Neural progenitor cell (in vitro differentiated cells): ENCODE measurements at places on chromosomes 13 and 19. TPM values are rescaled to one million over a fixed set of nuclear protein-coding genes. Genes with fewer than 3 reads are reported as not detected.

DNA sequence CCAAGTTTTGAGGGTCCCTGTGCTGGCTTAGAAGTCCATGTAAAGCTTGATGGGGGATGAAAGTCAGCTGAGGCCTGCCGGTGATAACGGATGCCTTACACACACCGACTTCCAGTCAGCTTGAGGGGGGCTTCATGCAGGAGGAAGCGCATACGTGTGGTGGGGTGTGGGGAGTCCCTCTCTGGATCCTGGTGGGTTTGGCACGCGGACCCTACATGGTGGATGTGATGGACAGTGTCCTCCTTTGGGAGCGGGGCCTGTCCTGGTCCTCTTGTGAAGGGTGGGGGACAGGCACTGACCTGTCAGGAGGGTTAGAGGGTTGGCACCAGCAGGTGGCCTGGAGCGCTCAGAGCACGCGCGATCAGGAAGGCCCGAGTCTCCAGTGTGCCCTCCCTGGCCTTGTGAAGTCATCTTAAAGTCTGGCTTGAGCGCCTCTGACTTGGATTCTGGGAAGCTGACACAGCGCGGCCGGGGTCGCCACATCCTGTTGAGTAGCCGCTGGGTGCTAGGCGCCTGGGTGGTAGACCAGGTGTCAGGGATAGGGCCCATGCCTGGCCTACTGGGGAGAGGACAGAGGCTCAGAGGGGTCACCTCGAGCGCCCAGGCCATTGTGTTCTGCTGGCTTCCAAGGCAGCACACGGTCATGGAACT is 2.9 kb downstream of the DAZAP1 start:
- DNase-seq = no peak

- DNase-seq = peak; percentile 50
Observed at GRCh38 chr13:73767747-73768315, 366.4 kb downstream of the KLF12 start.

DNA sequence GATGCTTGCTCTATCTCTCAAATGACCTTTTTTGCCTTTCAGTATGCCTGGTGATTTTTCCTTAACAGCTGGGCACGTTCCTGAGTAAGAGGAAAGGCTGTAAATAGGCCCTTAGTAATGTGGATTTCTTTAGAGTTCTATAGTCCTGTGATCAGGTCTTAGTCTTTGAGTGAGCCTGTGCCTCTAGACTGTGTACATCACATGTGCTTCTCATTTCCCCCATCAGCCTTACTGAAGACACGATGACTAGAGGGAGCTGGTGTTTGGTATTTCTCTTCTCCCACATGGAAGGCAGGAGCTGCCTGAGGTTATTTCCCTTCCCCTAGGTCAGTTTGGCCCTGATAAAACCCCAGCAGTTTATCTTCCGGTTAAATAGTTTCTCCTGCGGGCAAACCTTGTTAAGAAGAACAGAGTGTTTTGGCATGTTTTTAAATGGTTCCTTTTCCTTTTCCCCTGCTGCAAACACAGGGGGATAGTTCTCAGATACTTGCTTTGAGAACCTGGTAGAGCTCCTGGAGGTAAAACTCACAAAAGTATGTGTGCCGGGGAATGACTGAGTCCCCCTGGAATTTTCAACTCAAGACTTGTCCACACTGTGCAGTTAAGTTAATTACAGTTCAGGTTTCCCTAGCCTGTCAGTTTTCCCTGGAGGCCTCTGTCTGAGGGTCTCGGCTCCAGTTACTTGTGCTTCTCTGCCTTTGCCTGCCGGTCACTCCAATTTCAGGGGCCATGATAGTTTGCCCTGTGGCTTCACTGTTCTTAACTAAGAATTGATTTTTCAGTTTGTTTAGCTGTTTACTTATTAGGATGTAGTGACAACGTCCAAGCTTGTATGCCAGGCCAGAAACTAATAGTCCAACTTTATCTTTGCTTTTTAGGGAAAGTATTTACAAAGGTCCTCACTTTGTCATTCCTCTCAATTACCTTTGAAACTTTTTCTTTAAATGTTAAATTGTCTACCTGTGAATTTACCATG is 94.4 kb downstream of the URI1 start:
- DNase-seq = no peak

GRCh38 chr19:55986487-55986886 is at the start of gene NLRP5:
Gene NLRP5, plus strand, starts transcription at chr19:55986775.
- DNase-seq = no peak

DNA sequence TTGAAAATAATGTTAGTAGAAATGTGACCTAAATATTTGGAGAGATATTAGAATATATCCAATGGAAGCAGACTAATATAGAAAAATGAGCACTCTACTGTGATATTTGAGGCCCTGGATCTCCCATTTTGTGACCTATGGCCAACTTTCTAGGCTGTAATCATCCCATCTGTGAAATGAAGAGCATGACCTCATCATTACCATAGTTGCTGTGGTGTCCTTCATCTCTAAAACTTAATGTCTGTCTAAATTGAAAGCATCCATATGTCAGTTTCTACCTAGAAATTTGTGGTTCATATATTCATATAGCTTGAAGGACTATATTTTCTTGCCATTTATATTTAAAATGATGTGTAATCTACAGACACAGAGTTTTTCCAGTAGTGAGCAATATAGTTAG is 41.6 kb downstream of the PAN3 start:
- DNase-seq = no peak

GRCh38 chr19:6610934-6611852 is 20.2 kb upstream of the CD70 start:
- no peak for DNase-seq

DNA sequence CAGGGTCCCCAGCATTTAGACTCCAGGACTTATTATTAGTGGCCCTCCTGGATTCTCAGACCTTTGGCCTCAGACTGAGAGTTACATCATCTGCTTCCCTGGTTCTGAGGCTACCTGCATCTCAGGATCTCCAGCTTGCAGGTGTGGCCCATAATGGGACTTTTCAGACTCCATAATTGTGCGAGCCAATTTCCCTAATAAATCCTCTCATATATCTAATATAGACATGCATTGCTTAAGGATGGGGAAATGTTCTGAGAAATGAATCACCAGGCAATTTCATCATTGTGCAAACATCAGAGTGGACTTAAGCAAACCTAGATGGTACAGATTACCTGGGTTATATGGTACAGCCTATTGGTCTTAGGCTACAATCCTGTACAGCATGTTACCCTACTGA is 116.5 kb upstream of the FBXL3 start:
- no peak for DNase-seq

DNA sequence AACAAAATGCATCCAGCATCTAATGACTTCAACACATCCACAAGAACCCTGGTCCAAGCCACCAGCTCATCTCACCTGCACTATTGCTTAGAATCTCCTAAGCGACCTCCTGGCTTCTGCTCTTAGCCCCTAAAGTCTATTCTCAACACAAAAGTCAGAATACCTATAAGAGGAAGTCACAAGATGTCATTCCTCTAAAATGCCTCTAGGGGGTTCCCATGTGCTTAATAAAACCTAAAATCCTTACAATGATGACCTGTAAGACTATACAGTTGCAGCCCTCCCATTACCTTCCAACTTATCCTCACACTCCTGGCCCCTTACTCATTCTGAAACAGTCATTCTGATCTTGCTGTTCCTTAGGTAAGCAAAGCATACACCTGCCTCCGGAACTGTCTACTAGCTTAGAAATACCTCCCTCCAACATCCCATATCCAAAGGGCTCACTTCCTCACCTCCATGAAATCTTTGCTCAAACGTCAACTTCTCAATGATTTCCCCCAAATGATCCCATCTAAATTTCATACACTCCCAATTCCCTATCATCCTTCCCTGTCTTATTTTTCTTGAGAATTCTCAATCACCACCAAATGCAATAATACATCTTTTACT is 10.0 kb downstream of the ATP7B start:
- peak; percentile 46 for DNase-seq

- DNase-seq = no peak
Observed at GRCh38 chr13:32895296-32895695, 120.9 kb upstream of the KL start.

DNA sequence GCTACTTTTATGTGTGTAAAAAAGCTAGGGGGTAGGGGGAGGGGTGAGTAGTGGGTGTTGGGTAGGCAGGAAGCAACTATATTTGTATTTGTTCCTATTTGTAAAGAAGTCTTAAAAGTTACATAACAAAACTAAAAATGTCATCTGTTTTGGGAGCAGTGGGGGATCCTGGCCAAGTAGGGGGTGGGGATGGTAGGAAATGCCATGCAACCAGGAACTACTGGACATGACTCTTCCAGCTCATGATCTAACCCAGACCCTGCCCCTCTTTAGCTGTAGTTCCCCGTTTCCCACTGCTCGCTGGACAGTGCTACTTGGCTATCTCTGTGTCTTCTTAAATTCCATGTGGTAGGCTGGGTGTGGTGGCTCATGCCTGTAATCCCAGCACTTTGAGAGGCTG is 3.2 kb downstream of the GTF3A start:
- DNase-seq = no peak

DNA sequence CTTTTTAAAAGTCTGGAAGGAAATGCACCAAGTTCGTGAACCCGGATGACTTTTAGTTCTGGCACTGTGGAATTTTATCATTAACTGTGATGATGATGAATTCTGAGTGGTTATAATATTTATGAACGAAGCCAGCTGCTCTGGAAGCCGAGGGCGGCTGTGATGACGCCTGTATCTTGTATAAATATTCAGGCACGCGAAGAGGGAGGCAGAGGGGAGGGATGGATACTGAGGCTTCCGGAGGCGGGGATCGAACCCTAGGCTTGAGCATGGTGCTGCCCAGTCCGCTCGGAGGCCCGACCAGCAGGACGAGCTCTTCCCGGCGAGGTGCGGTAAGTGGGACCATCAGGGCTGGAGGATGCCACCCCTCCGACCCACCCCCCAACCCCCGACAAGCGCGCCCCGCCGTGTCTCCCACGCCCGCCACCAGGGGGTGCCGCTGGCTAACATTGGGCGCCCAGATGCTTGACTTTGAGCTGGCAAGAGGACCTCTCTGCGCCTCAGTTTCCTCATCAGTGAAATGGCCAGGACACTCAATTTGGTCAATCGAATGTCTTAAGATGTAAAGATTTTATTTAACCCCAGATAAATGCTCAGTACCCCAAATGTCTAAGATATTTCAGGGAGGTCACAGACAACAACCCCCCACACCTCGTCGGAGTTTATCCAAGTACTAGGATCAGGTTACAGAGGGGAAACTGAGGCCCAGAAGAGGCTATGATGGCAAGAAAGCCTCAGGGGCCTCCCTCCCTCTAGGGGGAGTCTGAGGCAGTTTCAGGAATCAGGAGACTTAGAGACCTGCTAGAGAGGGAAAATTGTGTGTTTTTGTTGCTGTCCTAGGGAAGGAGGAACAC is 4.5 kb upstream of the RAB3A start:
- DNase-seq = peak; percentile 57

- no peak for DNase-seq
Observed at GRCh38 chr13:102933122-102933521, 87.3 kb downstream of the ERCC5 start.

DNA sequence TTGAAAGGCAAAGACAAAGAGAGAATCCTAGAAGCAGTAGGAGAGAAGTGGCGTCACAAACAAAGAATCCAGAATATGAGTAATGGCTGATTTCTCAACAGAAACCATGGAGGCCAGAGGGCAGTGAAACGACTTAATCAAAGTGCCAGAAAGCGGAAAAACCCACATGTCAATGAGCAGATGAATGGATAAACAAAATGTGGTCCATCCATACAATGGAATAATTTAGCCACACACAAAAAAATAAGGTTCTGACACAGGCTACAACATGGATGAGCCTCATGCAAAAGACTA is 52.2 kb upstream of the RANBP3 start:
- DNase-seq = no peak

GRCh38 chr19:44927746-44928145 is 13.3 kb downstream of the APOC1 start:
- no peak for DNase-seq

- no peak for DNase-seq
Observed at GRCh38 chr19:46126086-46126580, 1.6 kb upstream of the IGFL3 start.

DNA sequence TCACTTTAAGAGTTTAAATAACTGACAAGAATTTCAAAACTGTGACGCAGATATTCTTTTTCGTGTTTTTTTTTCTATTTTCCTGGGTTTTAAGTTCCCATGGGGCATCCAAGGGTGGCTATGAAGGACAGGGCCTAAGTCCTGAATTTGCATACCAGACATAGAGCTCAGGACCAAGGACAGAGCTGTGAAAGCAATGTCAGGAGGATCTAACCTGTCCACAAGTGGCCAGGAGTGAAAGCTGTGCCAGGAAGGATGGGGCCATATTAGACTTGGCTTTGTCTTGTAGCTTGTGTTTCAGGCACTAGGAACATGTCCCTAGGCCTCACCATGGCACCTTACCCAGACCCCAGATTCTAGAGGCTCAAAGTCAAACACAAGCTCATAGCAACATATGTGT is 289.4 kb upstream of the MIR17HG start:
- DNase-seq = peak; percentile 37

DNA sequence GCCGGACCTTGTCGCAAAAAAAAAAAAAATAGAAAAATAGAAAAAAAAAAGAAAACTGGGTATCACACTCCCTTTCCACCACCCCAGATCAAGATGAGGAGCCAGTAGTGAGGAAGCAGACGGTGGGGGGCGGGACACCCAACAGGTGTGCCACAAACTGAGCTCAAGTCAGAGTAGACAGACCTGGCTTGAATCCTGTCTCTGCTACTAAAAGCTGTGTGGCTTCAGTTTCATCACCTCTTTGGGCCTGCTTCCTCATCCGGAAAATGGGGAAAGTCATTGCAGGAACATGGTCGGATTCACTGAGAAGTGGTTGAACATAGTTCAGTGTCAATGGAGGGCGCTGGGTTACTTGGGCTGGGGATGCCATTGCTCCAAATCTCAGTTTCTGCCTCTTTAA is 2.9 kb downstream of the HIF3A start:
- DNase-seq = no peak

DNA sequence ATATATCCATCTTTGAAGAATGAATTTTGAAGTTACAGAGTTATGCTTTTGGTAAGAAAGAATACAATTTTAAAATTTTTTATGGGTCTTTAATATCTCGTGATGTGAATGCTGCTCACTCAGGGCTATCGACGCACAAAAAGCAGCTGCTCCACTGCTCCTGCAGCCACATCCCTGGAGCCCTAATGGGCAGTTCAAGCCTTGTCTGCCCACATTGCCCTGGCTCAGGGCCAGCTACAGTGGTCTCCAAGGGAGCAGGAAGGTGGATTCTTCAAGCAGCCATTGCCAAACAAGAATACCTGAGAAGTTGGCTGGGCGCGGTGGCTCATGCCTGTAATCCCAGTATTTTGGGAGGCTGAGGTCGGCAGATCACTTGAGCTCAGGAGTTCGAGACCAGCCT is 85.8 kb downstream of the IPO5 start:
- no peak for DNase-seq

DNA sequence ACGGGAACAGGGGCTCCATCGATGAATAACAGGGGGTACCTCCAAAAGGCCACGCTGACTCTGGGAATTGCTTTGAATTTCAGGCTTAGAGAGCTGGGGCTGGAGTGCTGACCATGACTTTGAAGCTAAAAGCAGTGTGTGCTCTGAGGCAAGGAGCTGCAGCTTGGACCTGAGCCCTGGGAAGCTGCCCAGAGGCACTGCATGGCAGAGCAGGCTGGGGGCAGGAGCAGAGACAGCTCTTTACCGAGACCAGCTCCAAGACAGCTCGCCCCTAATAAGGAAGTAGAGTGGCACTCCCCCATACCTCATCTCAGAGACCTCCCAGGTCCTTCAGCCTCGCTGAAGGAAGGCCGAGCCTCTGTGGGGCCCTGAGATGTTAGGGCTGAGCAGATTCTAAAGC is 200.2 kb downstream of the COL4A1 start:
- DNase-seq = no peak

- DNase-seq = peak; percentile 14
Observed at GRCh38 chr19:28358633-28359032, 854.3 kb downstream of the UQCRFS1 start.

CNN1 gene
- 7.0 and 7.2 TPM in 2 replicates for total RNA-seq

SLC15A1 gene
- not detected in 2 replicates for total RNA-seq

IGFL1 gene
- total RNA-seq = not detected in 2 replicates

VSTM1 gene
- total RNA-seq = 0.12 TPM in 1 of 2 replicates, not detected in the other
